ENCODE measurements at places on chromosomes 1 and 21.

DNA sequence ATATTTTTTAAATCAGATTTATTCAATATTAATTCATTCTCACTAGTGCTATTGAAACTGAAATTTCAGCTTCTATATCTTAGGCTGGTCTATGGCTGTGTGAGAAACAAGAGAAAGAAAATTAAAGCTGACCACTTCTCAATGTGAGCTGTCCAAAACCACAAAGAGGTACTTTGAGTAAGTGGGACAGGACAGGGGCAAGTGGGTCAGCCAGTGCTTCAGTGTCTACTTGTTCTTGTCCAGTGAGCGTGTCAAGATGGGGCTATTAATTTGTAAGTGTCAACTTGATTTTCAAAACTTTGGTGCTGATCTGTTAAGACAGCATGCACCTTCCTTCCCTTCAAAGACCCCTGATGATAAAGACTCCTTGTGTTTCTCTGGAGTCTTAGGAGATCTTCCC lies 533.9 kb downstream of the PLPP3 start:
- no peak for DNase-seq

DNA sequence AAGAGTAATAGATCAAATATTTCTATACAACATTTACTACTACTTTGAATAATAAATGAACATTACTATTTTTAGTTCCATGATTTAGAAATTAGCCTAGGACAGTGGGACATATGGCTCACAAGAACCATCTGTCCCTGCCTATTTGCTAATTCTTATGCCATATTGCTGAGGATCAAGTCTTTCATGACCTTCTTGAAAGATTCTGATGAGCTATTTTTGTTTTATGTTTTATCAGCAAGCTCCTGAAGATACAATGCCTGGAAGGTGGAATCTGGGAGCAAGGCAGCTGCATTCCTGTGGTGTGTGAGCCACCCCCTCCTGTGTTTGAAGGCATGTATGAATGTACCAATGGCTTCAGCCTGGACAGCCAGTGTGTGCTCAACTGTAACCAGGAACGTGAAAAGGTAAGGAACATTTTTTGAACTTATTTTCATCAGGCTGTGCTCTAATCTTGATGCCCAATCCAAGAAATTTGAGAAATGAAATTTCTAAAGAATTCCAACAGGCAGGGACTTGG lies 326.7 kb downstream of the PAPPA2 start:
- no peak for DNase-seq

DNA sequence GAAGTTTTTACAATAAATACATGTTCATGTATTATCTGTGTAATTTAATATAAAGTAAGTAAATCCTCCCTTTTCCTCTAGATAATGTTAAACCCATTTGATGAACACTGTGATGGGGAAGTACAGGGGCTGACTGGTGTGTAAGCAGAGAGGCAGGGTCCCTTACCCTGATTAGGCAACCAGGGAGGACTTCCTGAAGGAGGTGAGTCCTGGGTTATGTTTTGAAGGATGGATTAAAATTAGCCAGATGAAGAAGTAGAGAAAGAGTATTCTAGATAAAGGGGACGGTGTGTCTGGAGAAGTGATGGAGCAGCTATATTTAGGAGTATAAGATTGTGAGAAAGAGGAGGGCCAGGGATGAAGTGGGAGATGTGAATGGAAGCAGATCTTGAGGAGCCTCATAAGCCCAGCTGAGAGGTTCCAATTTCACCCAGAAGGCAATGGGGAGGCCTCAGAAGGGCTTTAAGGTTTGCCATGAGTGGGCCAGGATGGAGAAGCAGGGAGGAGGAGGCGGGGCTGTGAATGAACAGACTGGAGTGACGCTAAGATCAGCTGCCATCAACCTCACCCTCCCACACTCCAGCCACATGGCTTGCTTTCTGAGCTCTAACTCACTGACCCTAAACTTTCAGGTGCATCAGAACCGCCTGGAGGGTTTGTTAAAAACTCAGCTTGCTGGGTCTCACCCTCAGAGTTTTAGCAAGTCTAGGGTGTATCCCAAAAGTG lies 30.9 kb upstream of the ID3 start:
- no peak for DNase-seq

DNA sequence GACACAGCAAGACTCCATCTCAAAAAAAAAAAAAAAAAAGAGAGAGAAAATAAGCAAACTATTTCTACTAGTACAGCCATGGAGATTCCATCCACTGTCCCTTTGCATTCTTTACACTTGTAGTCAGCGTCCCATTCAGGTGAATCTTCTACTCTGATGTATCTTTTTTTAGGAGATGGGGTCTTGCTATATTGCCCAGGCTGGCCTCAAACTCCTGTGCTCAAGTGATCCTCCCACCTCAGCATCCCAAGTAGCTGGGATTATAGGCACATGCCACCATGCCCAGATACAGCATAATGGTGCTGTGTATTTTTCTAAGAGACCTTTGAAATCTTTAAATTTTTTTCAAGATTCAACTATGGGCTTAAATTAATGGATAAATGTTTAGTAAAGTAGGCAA lies 8.1 kb upstream of the CENPL start:
- no peak for DNase-seq

DNA sequence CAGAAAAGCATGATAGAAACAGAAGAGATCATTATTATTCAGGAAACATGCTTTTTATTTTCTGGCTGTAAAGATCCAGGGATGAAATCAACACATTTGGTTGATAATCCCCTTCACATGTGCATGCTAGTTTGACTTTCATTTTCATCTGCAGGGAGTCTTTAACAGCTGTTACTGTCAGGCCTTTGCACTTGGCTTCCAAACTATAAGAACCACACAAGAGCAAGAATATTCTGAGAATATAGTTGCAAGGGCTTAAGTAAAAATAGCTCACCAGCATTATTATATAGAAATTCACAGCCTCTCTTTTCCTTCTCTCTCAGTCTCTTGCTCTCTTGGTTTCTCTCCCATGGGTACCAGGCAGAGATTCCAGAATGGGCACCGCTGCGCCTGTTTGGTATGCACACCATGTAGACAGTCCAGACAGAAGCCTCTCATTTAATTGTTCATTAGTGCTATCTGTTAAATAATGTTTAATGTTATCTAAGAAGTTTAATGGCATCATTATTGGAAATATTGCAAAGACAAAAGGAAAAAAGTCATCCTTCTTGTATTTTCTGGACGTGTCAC lies 622.3 kb upstream of the PLXNA2 start:
- no peak for DNase-seq

GRCh38 chr1:50427818-50428779 lies 4.9 kb upstream of the DMRTA2 start:
- DNase-seq = no peak
